ENCODE measurements at places on chromosomes 7 and 10.

DNA sequence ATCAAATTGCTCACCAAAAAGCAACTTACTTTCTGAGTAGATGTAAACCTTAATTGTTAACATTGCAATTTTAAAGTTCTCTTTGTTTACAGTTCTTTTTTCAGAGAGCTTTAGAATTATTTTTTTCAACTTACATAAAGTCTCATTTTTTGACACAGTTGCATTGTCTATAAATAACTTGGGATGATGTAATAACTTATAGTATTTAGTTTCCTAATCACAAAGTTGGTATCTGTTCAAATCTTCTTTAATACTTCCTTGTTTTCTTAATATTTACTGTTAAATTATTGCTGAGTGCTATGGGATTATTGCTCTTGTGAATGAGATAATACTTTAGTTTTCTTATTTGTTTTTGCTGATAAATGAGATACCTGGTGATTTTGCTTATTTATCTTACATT is 18.9 kb upstream of the SUV39H2 start:
- DNase-seq: no peak

GRCh38 chr10:78952686-78953085 is 116.1 kb upstream of the ZMIZ1 start:
- no peak for DNase-seq

DNA sequence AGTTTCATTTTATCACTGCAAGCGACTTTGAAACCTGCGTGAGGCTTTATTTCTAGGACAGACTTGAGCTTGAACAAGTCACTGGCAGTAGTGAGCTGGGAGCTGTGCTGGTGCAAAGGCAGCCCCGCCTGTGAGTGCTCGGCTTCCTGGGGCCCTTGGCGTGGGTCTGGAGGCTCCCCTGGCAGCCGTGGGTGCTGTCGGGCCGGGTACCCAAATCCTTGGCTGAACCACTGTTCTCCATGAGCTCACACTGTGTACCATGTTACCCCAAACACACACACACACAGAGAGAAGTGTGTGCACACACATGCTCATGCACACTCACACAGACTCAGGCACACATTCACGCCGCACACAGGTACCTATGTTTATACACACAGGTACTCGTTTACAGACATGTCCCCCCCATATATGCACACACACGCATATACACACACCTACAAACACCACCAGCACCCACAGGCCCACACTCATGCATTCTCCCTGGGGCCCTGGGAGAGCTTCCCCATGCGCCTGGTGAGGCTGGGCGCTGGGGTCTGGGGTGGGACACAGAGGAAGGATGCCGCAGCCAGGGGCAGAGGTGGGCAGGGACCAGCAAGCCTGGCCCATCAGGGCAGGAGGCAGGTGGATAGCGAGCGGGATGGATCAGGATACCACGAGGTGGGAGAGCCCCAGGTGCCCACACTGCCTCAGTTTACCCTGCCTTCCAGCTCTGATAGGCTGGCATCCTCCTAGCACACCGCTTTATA is 158.8 kb downstream of the ADARB2 start:
- DNase-seq: no peak

GRCh38 chr10:8950978-8951377 is 896.5 kb downstream of the GATA3 start:
- DNase-seq: no peak

- DNase-seq: no peak
Measured at GRCh38 chr10:3210251-3210877, 37.8 kb upstream of the PITRM1 start.

DNA sequence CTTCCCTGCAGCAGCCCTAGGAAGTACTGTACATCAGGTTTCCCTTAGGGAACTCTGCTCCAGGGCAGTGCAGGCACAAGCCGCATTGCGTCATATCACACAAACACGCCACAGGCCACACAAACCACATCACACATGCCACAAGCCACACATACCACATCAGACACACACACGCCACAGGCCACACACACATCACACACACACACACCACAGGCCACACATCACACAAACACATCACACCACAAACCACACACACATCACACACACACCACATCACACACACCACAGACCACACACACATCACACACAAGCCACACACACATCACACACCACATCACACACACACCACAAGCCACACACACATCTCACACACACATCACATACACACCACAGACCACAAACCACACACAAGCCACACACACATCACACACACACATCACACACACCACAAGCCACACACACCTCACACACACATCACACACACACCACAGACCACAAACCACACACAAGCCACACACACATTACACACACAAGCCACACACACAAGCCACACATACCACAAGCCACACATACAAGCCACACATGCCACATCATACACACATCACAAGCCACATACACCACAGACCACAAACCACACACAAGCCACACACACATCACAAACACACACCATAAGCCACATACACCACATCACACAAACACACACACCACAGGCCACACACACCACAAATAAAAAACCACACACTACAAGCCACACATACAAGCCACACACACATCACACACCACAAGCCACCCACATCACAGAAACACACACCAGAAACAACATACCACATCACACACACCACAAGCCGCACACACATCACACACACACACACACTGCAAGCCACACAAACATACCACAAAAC is 53.4 kb downstream of the TMEM209 start:
- DNase-seq: no peak

GRCh38 chr10:73065441-73065840 is 31.2 kb downstream of the P4HA1 start:
- no peak for DNase-seq

DNA sequence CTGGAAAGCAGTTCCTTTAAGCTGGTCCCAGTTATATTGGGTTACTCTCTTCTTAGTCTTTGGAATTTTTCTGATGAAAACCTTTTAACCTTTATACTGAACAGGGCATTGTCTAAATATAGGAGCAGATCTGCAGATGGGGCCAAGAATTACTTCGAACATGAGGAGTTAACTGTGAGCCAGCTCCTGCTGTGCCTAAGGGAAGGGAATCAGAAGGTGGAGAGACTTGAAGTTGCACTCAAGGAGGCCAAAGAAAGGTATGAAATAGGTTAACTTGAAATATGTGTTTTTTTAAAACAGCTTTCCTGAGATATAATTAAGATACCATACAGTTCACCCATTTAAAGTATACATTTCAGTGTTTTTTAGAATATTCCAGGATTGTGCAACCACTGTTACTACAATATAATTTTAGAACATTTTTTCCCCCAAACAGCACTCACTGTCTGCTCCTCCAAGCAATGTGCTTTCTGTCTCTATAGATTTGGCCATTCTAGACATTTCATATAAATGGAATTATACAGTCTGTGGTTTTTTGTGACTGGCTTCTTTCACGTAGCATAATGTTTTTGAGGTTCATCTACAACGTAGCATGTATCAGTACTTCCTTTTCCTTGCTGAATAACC is 18.9 kb downstream of the OPTN start:
- DNase-seq: no peak

- no peak for DNase-seq
Measured at GRCh38 chr7:148809856-148810255, 74.2 kb downstream of the EZH2 start.

- DNase-seq: no peak
Measured at GRCh38 chr10:4131407-4132215, 346.6 kb upstream of the KLF6 start.

All from stimulated activated CD8-positive, alpha-beta memory T cell treated with anti-CD3 and anti-CD28 coated beads, Interleukin-15, amount 100 ng/mL, for 24 hours (primary cell).